ENCODE measurements at places on chromosomes 3 and 15. TPM values are rescaled to one million over a fixed set of nuclear protein-coding genes. Genes with fewer than 3 reads are reported as not detected.

Gene PSTPIP1
- 0.56 TPM for total RNA-seq

Gene GASK1A
- 1.9 TPM for total RNA-seq

Gene GOLGA6L25
- total RNA-seq: not detected

Gene SNX1
- total RNA-seq: 54.3 TPM

Gene A4GNT
- not detected for total RNA-seq

Gene PRR23A
- not detected for total RNA-seq

Gene CHDH
- total RNA-seq: under 0.01 TPM

Gene SNTN
- not detected for total RNA-seq

Gene LMAN1L
- total RNA-seq: not detected
